ENCODE measurements at places on chromosomes 3 and 15.
A peak's percentile ranks its signal among the peaks of the same experiment; 100 is the strongest.

DNA sequence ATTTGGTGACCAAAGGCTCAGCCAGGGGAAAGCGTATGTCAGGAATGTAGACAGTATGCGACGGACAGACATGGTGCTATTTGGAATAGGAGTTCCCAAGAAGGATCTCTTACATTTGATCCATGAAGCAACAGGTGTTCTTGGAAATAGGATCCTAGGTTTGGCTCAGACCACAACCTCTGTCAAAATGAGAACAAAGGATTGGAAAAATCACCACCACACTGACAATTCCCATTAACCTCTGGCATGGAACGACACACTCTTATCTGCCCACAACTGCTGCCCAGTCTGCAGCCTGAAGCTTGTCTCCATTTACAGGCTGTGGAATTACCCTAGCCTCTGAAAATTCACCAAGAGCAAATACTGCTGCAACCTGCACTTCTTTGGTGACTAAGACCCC, 33.6 kb upstream of the LRRN1 start:
- DNase-seq = peak; percentile 3

DNA sequence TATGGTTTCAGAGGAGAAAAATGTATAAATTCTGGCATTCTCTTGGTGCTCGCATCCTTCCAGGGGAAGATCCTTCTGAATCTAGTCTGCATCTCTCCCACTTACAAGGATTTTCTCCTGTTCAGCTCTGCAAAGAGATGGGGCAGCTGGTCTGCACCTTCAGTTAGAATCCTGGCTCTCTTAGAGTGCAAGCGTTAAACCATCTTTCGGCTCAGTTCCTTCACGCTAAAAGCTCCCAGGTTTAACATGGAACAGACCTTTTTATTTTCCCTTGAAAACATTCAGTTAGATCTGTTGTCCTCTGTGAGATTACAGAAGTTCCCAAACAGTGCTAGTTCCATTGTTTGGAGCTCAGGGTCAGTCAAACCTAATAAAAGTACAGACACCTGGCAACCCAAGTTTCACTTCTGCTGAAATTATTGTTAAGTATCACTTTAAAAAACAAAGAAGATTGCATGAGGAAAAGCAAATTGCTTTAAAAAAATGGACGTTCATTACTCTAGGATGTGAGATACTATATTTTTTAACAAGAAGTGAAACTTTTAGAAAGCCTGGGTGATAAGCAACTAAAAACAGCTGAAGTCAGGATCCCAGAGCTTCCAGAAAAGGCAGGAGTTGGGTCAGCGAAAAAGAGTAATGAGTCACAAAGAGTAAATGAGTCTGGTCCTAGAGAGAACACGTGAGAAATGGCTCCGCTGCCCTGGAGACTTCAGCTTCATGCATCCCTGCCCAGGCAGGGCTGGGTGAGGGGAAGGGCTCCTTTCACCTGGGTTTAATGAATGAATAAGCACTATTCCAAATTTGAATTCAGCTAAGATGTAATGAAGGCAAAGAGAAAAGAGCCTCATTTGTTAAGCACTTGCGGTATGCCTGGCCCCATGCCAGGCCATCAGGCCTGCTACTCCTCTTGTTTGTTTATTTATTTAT, 63.3 kb downstream of the ABTB1 start:
- DNase-seq = no peak

DNA sequence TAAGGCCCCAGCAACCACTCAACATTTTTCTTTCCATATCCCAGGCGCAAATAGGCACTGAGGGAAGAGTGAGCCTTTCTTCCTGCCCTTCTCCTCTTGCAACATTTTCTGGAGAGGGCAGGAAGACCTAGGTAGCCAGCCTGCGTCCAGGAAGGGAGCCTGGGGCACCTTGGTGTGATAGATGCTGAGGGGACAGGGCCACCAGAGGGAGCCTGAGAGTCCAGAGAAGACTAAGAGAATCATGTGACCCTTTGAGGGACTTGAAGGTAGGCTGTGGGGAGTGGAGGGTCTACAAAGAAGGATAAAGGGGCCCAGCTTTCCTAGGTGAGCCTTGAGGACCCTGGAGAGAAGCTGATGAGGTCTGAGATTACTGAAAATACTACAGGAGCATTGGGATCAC, 346.6 kb downstream of the CNTN6 start:
- DNase-seq = no peak

DNA sequence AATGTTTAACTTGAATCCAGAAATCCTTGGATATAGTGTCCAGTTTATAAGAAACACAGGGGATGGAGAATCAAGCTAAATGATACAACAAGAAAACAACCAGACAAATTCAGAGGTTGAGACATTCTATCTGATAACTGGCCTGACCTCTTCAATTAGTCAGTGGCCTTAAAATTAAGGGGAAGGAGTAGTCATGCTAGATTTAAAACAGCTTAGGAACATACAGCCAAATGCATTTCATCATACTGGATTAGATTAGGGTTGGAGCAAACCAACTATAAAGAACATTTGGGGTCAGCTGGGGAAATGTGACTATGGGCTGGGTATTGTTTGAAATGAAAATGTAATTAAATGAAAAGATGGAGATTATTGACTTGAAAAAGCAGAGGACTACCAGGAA, 53.3 kb downstream of the PPARG start:
- no peak for DNase-seq

DNA sequence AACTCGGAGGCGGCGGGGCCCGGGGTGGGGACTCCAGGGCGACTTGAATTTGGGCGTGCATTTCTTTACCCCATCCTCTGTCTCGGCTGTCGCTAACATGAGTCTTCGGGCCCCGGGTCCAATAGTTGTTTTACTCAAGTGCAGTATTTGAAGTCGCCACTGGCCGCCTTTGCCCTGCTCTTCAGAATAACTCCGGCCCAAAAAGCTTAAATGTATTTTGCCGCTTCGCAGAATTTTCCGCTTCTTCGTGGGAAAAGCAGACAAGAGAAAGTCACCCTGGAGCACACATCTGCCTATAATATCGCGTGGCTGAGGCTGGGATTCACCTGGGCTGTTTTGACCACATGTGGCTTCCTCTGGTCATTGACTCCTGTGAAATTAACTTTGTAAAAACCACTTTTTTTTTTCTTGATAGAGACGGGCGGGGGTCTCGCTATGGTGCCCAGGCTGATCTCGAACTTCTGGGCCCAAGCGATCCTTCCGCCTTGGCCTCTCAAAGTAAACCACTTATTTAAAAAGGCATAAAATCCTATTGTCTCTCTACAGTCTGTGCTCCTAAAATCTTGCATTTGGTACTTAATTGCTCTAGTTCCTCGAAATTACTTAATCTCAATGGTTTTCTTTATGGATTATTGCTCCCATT, 676 bp downstream of the CNOT10 start:
- DNase-seq = no peak
